A673 (cell line): ENCODE measurements at places on chromosomes 2 and 18. TPM values are rescaled to one million over a fixed set of nuclear protein-coding genes. Genes with fewer than 3 reads are reported as not detected.

DNA sequence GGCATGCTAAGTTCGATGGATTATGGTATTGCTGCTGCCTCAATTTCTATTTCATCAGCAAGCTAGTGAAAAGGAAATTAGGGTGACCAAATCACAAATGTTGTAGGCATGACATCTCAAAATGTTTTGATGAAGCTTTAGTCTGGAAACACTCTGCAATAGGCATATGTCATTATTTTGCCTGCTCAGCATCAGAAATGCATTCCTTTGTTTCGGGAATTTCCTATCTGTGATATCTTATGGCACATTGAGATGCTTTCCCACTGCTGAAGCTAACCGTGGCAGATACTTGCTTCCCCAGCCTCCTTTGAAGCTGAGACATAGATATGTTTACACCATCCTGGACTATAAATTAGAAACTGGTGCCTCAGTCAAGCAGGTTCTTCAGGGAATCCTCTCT lies 119.7 kb downstream of the CDC42EP3 start:
- no peak for DNase-seq

- DNase-seq, result no peak
These were observed 12.6 kb upstream of the L3MBTL4 start for GRCh38 chr18:6427286-6427685.

DNA sequence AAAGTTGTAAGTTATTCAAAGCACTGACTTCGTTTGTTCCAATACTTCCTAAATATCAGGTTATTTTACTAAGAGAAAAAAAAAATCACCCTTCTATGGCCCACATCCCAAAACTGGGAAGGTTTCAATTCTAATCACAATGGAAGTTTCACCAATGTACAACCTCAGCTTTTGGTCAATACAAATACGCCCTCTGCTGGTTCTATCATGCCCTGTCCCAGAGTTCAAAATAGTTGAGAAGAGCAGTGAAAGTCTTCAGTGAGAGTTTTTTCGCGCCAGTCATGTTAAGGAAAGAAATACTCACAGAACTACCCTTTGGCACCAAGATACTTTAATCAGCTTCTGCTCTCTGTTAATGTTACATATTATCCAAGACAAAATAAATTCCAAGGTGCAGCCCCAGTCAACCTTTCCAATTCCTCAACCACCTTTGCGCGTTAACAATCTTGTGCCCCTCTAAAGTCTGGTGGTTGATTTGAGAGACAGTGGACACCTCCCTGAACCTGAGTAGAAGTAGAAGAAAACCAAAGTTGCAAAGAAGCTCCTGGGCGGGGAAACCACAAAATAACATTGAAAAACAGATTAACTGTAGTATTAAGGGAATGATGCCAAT lies 59.9 kb downstream of the SUMO1 start:
- peak; percentile 83 for DNase-seq

DNA sequence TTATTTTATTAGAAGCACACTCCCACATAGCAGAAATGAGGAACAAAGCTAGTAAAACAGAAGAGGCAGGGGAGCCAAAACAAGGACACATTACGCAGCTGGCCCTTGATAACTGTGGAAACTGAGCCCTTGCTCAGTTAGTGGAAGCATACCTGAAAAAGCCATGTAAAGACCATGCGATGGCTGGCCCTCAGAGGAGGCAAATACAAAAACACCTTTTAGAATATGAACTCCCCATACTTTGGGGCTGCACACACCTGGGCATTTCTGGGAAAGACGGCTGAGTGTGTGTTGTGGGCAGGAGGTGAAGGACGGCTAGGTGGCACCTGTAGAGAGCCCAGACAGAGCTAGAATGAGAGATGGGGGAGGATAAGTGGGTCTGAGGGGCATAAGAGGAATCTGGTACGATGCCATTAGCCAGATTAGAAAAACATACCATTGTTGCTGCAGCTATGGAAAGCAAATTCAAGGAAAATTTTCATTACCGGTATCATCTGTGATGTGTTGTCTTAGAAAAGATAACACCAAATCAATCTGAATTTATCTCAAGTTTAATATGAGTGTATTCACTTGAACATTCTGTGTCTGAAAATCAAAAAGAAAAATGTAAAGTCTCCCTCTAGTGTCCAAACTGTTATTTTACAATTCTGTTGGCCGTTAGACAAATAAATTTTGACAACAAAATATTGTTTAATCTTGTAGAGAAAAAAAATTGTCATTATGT lies 45.2 kb upstream of the SULT1C3 start:
- DNase-seq, result peak; percentile 12

GRCh38 chr2:155266109-155266508 lies 567.6 kb downstream of the KCNJ3 start:
- DNase-seq, result no peak

DNA sequence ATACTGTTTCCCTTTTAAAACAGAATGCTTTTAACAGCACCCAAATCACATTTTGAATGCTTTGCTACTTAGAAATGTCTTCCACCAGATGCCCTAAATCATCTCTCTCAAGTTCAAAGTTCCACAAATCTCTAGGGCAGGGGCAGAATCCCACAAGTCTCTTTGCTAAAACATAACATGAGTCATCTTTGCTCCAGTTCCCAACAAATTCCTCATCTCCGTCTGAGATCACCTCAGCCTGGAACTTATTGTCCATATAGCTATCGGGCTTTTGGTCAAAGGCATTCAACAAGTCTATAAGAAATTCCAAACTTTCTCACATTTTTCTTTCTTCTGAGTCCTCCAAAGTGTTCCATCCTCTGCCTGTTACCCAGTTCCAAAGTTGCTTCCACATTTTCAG lies 1374.5 kb upstream of the NXPH2 start:
- DNase-seq, result no peak

DNA sequence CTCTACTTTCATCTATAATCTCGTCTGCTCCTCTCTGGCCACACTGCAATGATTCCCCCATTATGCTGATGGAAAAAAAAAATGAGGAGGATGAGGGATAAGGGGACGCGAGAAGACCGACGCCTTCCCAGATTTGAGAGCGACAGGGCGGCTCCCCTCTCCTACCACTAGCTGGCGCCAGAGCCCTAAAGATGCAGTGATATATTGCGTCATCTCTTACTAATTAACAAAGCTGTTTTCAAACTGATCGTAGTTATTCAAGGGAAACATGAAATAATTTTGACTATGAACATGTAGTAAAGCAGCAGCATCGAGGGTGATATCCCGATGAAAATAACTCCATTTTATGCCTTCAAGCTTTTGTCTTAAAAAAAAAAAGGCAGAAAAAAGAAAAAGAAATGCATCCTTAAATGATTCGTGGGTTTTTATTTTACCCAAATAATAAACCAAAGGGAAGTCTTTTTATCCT lies 48.0 kb upstream of the HNRNPA3 start:
- DNase-seq, result peak; percentile 89

DNA sequence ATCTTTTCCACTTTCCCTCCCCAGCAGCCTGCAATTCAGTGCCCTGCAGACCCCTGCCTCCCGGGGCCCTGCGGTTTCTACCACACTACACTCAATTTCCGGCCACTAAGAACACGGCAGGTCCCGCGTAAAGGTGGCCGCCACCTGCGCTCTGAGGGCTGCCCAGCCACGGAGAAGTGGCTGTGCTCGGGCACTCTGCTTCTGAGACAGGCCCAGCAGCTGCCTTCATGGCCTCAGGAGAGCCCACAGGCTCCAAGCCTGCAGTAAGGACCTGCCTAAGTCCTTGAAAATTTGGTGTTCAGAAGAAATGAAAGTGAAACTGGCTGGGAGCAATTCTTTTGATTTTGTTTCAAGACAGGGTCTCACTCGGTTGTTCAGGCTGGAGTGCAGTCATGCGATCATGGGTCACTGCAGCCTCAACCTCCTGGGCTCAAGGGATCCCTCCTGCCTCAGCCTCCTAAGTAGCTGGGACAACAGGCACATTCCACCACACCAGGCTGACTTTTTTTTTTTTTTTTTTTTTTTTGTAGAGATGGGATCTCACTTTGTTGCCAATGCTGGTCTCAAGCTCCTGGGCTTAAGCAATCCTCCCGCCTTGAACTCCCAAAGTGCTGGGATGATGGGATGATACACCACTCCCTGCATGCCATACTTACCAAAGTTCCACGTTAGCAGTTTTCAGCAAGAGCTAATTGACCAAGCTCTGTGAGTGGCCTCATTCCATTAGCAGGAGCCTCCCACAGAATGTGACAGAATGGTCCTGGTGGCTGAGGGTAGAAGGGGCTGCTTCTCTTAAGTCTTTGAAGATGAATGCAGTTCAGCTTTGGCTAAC lies 14.6 kb upstream of the ALPP start:
- DNase-seq, result no peak

DNA sequence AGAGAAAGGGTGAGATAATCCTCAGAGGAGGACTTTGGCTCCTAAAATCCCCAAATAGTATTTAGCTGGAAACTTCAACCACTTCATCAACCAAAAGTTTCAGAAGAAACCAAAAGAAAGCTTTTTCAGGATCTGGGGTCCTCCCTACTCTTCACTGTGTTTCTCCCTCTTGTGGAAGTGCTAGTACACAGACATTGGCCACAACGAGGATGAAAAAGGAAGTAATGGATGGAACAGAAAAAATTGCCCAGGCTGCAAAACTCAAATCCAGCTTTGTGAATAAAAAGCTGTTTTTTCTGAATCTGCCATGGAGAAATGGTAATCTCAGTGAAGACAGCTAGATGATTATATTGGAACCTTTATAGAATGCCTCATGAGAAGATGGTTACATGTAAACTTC lies 4.0 kb downstream of the PID1 start:
- DNase-seq, result no peak

- DNase-seq, result peak; percentile 79
These were observed 31.1 kb downstream of the TMEM178A start for GRCh38 chr2:39696838-39697237.

DNA sequence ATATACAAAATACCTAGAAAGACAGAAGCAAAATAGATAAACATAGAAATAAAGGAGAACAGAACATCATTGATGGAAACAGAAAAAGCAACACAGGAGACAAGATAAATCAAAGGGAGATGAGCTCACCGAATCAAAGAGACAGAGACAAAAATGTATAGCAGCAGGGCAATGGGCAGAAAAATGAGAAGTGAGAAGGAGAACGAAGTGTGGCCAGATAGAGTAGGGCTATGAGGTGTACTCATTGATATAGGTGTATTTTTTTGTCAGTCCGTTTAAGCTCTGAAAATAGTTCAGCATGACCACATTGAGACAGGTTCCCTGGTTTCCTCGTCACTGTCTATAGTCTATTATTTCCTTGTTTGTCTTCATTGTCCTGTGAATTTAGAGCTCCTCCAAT lies 55.1 kb downstream of the SP100 start:
- no peak for DNase-seq

GRCh38 chr18:35968278-35968880 lies 4.1 kb upstream of the RMP24 start:
- DNase-seq, result no peak

GRCh38 chr2:144490017-144490416 lies 29.9 kb downstream of the ZEB2 start:
- DNase-seq, result no peak

DNA sequence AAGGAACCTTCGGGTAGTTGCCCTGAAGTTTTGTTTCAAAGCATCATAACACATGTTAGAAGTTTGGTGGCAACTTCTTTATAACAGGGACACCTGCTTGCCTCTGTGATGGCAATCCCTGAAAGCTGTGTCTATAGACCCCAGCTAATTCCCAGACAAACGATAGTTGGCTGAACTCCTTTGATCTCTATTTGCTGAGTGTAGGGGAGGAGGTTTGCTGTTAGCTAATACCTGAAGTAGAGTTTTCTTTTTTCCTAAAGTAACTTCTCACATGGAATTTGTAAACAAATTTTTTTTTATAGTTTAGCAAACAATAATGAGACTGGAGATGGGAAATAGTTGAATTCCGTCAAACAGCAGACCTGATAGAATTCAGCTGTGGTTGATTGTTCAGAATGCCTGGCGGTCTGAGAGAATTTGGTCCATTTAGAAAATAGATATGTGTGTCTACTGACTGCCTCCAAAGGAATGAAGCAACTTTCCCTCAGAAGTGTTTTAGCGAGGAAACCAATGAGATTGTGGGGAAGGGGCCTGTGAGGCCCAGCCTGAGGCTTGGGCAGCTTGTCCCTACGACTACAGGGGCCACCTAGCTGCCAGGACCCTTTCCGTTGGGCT lies 123.5 kb upstream of the EPAS1 start:
- no peak for DNase-seq

- peak; percentile 29 for DNase-seq
These were observed 29.9 kb downstream of the ANO7 start for GRCh38 chr2:241218131-241219029.

GRCh38 chr2:188089901-188090300 lies 201.8 kb upstream of the GULP1 start:
- peak; percentile 35 for DNase-seq

DNA sequence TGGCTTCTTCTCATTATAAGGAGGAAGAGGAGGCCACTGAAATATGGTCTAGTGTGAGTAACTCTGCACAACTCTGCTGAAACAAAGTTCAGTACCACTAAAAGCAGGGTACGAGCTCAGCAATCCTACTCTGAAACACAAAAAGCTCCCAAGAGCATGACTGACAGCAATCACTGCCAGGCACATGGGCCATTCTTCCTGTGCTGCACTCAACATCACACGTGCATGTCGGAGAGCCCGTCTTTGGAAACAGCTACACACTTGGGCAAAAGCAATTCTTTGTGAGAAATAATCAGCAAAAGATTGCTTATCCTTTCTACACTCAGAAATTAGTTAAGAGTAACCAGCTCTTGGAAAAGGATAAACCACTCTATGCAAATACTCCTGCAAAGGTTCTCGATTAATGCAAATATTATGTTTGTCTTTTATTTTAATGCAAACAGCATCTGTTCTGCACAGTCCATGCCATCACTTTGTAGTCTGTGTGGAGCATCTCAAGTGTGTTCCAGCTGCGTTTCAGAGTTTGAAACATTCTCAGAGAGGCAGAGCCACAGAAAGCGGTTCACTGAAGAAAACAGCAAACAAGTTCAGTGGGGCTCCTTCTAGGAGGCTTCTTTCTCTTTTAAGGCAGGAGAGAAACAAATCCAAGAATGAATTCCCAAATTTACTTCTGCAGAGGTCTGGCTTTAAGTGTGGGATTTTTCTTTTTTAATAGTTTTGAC lies 145.0 kb downstream of the HDAC4 start:
- no peak for DNase-seq

- peak; percentile 72 for DNase-seq
These were observed at the start of gene SIX3 for GRCh38 chr2:44941551-44942234. SIX3 (plus strand) TSS chr2:44941702; CDS start chr2:44942105, 403 bp downstream.

- no peak for DNase-seq
These were observed 254.8 kb upstream of the SOX11 start for GRCh38 chr2:5437375-5437774.

- DNase-seq, result no peak
These were observed 225.1 kb upstream of the ITGA4 start for GRCh38 chr2:181231886-181232621.

Gene GALNT14
- total RNA-seq, result 6.9 and 9.7 TPM in 2 replicates

Gene COA5
- total RNA-seq, result 23.7 and 29.7 TPM in 2 replicates

Gene COL4A3
- not detected in 2 replicates for total RNA-seq

Gene DHRS9
- total RNA-seq, result not detected in 2 replicates

Gene SRD5A2
- total RNA-seq, result not detected in 2 replicates

Gene ST8SIA5
- 17.9 and 24.8 TPM in 2 replicates for total RNA-seq
